ENCODE measurements at places on chromosomes 5 and 9. TPM values are rescaled to one million over a fixed set of nuclear protein-coding genes. Genes with fewer than 3 reads are reported as not detected.

The TUSC1 gene
- polyA plus RNA-seq, result 12.4 TPM

The ZFYVE16 gene
- 57.5 TPM for polyA plus RNA-seq

The DOLK gene
- 8.3 TPM for polyA plus RNA-seq

The NTRK2 gene
- polyA plus RNA-seq, result 14.5 TPM

- peak; percentile 90 for DNase-seq
Measured at GRCh38 chr5:81787474-81788242, 36.8 kb upstream of the SSBP2 start.

- DNase-seq, result no peak
Measured at GRCh38 chr5:168364750-168365550, 73.5 kb downstream of the WWC1 start.

DNA sequence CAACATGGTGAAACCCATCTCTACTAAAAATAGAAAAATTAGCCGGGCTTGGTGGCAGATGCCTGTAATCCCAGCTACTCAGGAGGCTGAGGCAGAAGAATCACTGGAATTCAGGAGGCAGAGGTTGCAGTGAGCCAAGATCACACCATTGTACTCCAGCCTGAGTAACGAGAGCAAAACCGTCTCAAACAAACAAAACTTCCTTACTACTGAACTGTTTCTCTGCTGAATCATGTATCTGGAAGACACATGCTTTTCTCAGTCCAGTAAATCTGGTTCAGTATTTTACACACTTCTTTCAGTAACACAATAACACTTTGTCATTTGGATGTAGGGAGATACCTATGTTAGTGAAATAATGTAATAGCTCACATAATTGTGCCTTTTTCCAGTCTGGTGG is 7.9 kb downstream of the TRMT10B start:
- DNase-seq, result no peak

DNA sequence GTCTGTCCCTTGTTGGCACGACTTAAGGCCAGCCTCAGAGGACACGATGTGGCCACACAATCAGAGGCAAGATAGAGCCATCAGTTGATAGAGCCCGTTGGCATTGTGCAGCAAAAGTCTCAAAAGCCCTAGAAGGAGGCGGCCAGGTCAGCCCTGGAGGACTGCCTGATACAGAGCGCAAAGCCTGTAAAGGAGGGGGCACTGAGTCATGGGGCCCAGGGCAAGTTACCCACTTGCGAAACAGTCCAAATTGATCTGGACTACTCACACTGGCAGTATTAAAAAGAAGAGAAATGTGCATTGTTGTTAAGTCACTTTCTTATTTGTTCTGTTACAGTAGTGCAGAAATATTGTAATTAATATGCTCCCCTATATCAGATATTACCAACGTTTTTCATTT is 51.5 kb downstream of the KLF9 start:
- no peak for DNase-seq

GRCh38 chr5:138092301-138092700 is 8.5 kb downstream of the WNT8A start:
- DNase-seq, result no peak

- no peak for DNase-seq
Measured at GRCh38 chr5:123515904-123516303, 3.9 kb downstream of the CSNK1G3 start.
